ENCODE measurements at places on chromosomes 2 and 18.

- no peak for DNase-seq
These were observed 846.9 kb upstream of the ACVR2A start for GRCh38 chr2:146997945-146998344.

- no peak for DNase-seq
These were observed 148.3 kb downstream of the PLCL1 start for GRCh38 chr2:197952540-197953202.

- no peak for DNase-seq
These were observed 63.0 kb downstream of the TWIST2 start for GRCh38 chr2:238910751-238911351.

- no peak for DNase-seq
These were observed 499.7 kb downstream of the PTH2R start for GRCh38 chr2:208906330-208906729.

- no peak for DNase-seq
These were observed 57.4 kb upstream of the PCBP1 start for GRCh38 chr2:70029814-70030409.

All from SJSA1 (cell line).